Myometrial cell (primary cell): ENCODE measurements at places on chromosomes 11 and 22. TPM values are rescaled to one million over a fixed set of nuclear protein-coding genes. Genes with fewer than 3 reads are reported as not detected.

PNPLA3 gene
- total RNA-seq = 3.5 and 4.9 TPM in 2 replicates

CFAP68 gene
- 7.2 and 14.2 TPM in 2 replicates for total RNA-seq

ATP6V1E1 gene
- 125 and 152 TPM in 2 replicates for total RNA-seq

CEP126 gene
- 0.29 and 1.1 TPM in 2 replicates for total RNA-seq

OR4D9 gene
- total RNA-seq = not detected in 2 replicates

ARSA gene
- total RNA-seq = 29.4 and 41.8 TPM in 2 replicates

PHF21B gene
- not detected in 2 replicates for total RNA-seq

MRPL49 gene
- 95.3 and 98.3 TPM in 2 replicates for total RNA-seq

MMP3 gene
- 0.29 and 2.3 TPM in 2 replicates for total RNA-seq

SPDYC gene
- not detected in 2 replicates for total RNA-seq

CD3G gene
- not detected in 2 replicates for total RNA-seq

OR51B5 gene
- total RNA-seq = not detected in 2 replicates

IGLL5 gene
- total RNA-seq = not detected in 2 replicates

PDGFB gene
- total RNA-seq = 5.1 and 12.4 TPM in 2 replicates

CHRM1 gene
- total RNA-seq = not detected in 2 replicates

FTH1 gene
- 308 and 402 TPM in 2 replicates for total RNA-seq

OR51I1 gene
- total RNA-seq = not detected in 2 replicates

MYBPC3 gene
- total RNA-seq = not detected in 2 replicates

TRIM22 gene
- total RNA-seq = 49.6 and 55.1 TPM in 2 replicates

LRRC56 gene
- total RNA-seq = 0.71 and 1.4 TPM in 2 replicates

ELFN2 gene
- 4.9 and 5.8 TPM in 2 replicates for total RNA-seq

CRYBA4 gene
- total RNA-seq = not detected in 2 replicates

IL18 gene
- total RNA-seq = 22.3 and 26.8 TPM in 2 replicates

CCDC90B gene
- 36.3 and 44.7 TPM in 2 replicates for total RNA-seq

RAG2 gene
- total RNA-seq = not detected in 2 replicates

ALX4 gene
- not detected in 2 replicates for total RNA-seq

CBY1 gene
- 17.5 and 23.9 TPM in 2 replicates for total RNA-seq

LRP4 gene
- 0.53 and 1.4 TPM in 2 replicates for total RNA-seq

GPR137 gene
- total RNA-seq = 9.9 and 23.9 TPM in 2 replicates

CCDC87 gene
- total RNA-seq = under 0.01 and 0.35 TPM in 2 replicates

OR5A1 gene
- total RNA-seq = not detected in 2 replicates

FERMT3 gene
- total RNA-seq = 6.7 and 7.2 TPM in 2 replicates

FGF4 gene
- not detected in 2 replicates for total RNA-seq

NDUFS3 gene
- total RNA-seq = 82.4 and 101 TPM in 2 replicates

FAT3 gene
- 0.58 and 0.71 TPM in 2 replicates for total RNA-seq

SPI1 gene
- not detected in 2 replicates for total RNA-seq

ARHGAP20 gene
- total RNA-seq = 1.2 and 2.3 TPM in 2 replicates

AIFM3 gene
- total RNA-seq = 0.35 TPM in 1 of 2 replicates, not detected in the other

GALNT18 gene
- 0.86 and 1.1 TPM in 2 replicates for total RNA-seq

TUG1 gene
- total RNA-seq = 22.8 and 41.6 TPM in 2 replicates

MPZL3 gene
- total RNA-seq = under 0.01 and 0.53 TPM in 2 replicates

CATSPER1 gene
- total RNA-seq = 0.35 and 0.58 TPM in 2 replicates
